Left renal pelvis (tissue), 4 donors: ENCODE measurements at places on chromosomes 7 and 10.

GRCh38 chr10:123687758-123688157 is 21.6 kb downstream of the GPR26 start:
- no peak for DNase-seq

- no peak for DNase-seq
Measured at GRCh38 chr10:11424456-11425295, 186.8 kb downstream of the USP6NL start.

DNA sequence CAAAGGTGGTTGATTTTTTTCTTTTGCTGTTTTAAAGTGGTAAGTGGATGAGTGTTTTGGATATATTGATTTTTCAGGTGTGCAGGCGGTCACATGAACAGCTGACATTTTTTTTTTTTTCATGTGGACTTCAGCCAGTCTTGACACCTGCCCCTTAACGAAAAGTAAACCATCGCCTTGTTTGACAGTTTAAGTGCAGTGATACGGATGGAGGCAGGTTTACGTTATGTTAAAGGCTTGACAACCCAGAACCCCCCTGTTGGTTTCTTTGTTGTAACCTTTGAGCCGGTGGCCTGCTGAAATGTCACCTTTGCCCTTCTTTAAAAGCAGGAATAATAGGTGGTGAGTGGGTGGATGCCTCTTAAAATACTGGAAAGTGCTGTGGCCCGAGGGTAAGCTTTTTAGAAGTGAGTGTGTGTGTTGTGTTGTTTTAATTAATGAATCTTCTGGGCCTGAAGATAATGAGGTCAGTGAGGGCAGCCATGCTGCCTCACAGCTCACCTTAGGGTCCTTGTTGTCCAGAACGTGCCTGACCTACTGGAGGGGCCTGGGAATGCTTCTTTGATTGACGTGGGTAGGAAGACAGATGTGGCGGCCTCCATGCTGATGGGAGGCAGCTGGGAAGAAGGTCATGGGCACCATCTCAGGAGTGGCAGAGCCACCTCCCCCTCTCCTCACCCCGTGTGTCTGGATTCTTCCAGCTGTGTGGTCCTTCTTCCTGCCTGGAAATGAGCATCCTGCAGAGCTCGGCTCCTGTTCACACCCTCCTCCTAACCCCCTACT is 69.8 kb downstream of the TCF7L2 start:
- no peak for DNase-seq

DNA sequence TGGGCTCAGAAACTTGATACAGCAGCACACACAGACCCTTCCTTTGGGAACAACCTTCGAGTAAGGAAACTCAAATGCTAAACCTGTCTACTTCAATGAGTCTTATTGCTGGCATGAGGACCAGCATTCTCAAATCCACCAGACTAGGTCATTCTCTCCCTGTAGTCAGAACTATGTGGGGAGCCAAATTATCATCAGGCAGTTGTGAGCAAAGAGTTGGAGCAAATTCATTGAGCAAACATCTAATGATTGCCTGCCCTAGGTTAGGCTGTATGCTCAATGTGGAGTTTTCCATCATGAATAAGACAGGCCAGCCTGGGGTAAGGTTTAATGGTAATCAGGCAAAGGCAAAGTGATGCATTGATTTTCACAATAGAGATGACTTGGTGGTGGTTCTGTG is 3.6 kb downstream of the EPDR1 start:
- no peak for DNase-seq

- no peak for DNase-seq
Measured at GRCh38 chr10:4549139-4549653, 276.8 kb upstream of the AKR1E2 start.

DNA sequence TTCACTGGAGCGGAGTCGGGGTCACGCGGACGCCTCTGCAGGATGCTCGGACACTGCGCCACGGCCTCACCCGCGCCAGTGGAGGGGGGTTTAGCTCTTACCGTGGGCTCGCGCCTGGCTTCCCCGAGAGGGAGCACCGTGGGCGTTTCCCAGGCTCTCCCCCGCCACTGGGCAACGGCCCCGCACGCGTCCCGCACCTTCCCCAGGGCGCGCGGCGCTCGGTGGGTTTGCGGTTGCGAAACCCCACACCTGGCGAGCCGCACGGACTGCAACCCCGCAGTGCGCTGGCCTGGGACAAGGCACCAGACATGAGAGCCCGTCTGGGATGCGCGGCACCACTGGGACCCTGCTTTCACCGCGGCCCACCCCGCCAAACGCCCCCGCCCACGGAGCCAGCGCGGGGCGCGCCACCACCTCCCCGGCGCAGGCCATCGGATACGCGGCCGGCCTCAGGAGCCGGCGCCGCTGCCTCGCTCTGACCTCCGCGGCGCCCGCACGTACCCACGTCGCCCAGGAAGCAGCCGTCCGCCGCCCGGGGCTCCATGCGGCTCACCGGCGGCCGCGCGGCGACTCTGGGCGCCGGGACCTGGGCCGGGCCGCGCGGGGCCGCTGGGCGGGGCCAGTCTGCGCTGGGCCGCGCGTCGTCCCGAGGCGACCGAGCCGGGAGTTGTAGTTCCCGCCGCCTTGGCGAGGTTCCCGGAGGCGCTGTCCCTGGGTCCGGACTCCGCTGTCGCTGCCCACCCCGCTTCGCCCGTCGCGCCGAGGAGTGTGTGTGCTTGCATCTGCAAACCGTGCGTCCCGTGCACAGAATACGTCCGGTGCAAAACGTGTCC is at the start of gene ASB13:
TSS of gene ASB13 (minus strand) at position 588 of the 833 bp plus-strand sequence. CDS start at position 544, 44 bp downstream.
- DNase-seq = no peak

- DNase-seq = no peak
Measured at GRCh38 chr7:98120559-98120958, 13.9 kb downstream of the LMTK2 start.

DNA sequence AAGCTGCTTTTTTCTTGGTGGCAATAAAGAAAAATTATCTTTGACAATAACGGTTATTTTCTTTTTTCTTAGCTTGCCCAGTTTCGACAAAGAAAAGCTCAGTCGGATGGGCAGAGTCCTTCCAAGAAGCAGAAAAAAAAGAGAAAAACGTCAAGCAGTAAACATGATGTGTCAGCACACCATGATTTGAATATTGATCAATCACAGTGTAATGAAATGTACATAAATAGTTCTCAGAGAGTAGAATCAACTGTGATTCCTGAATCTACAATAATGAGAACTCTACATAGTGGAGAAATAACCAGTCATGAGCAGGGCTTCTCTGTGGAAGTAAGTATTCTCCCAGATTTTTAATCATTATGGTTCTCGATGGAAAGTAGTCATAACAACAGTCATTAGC is 33.0 kb downstream of the AKAP9 start:
- no peak for DNase-seq
